WTC11 (cell line): ENCODE measurements at places on chromosomes 16 and 17. TPM values are rescaled to one million over a fixed set of nuclear protein-coding genes. Genes with fewer than 3 reads are reported as not detected.

DNA sequence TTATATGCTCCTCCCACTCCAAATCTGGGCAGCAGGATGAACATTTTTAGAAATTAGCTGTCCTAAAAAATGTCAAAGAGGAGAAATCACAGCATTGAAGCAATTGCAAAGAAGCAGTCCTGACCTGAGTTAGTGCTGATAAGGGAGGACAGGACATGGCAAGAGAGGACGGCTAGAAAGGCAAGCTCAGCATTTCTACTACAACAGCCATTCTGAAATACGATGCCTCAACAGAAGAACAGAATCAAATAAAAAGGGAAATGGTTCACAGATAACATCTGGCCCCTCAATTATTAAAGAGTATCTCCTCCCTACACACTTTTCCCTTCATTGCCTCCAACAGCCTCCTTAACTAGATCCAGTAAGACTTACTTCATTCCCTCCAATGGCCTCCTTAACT is 18.3 kb downstream of the VPS53 start:
- no peak for DNase-seq
- H3K27me3 ChIP-seq, result no peaks in the 10 kb centered on the region

DNA sequence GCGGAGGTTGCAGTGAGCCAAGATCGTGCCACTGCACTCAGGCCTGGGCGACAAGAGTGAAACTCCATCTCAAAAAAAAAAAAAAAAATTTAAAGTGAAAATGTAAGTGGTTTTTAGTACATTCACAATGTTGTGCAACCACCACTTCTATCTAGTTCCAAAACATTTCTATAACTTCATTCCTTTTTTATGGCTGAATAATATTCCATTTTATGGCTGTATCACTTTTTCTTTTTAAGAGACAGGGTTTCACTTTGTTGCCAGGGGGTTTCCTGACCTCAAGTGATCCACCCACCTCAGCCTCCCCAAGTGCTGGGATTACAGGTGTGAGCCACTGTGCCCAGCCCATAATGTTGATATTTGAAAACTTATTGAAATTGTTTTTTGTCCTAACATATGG is 11.7 kb upstream of the CMTM3 start:
- H3K36me3 ChIP-seq, result no peaks in the 10 kb centered on the region
- H3K27me3 ChIP-seq, result no peaks in the 10 kb centered on the region
- DNase-seq, result no peak
- H3K27ac ChIP-seq, result no peak overlapping the region

- peaks cover 5% of the 10 kb centered on the region for H3K4me1 ChIP-seq
- no peak overlapping the region; the same call in 1 of the 2 replicates for H3K27ac ChIP-seq
- H3K36me3 ChIP-seq, result no peaks in the 10 kb centered on the region
- no peak overlapping the region for H3K4me3 ChIP-seq
- no peak for DNase-seq
- H3K27me3 ChIP-seq, result no peaks in the 10 kb centered on the region
Observed at GRCh38 chr17:58313815-58314705, 14.5 kb downstream of the TSPOAP1 start.

GRCh38 chr17:80031691-80032430 is 3.8 kb downstream of the TBC1D16 start:
- peak overlapping the region; percentile 54; the same call in 1 of the 2 replicates for H3K27ac ChIP-seq
- H3K36me3 ChIP-seq, result 0 out of 2 replicates have a peak, but pooled peaks cover 2% of the 10 kb centered on the region
- peaks cover 35% of the 10 kb centered on the region for H3K4me1 ChIP-seq
- no peak for DNase-seq
- no peak overlapping the region for H3K4me3 ChIP-seq

DNA sequence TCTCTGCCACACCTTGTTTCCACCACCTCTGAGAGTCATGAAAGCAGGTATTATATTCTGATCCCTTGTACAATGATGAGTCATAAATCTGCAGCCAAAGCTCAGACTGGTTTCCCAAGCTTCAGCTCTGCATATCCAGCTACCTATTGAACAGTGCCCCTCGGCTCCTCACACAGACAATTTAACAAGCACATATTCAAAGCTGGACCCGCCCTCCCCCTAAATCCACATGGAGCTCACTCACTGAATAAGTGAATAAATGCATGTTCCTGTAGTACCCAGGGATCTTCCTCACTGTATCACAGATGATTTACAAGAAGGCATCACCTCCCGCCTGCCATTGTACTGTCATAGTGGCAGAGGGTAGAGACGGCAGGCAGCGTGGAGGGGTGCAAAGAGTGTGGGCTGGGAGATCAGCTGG is 516.4 kb downstream of the GRIN2A start:
- H3K27me3 ChIP-seq, result 0 out of 2 replicates have a peak, but pooled peaks cover 5% of the 10 kb centered on the region
- no peak overlapping the region for H3K4me3 ChIP-seq
- H3K4me1 ChIP-seq, result peaks cover 36% of the 10 kb centered on the region
- peak overlapping the region; percentile 44 for H3K27ac ChIP-seq
- peaks cover 44% of the 10 kb centered on the region for H3K36me3 ChIP-seq

DNA sequence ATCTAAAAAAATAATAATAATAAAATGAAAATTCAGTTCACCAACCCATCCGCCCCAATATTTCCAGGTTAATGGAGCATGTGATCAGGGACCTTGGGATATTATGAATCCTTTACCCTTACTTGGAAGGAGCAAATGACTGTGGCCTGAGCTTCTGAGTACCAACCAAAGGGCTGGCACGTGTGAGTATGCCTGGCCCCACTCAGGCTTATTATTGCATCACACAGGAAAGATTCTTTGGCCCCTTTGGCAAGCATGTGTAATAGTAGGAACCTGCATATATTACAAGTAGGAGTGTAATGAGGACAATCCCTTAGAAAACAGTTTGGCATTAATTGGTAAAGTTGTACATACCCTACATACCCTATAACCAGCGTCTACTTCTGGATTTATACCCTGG is 7.2 kb upstream of the C17orf78 start:
- no peak for DNase-seq
- H3K4me3 ChIP-seq, result no peak overlapping the region
- no peaks in the 10 kb centered on the region for H3K36me3 ChIP-seq
- H3K27ac ChIP-seq, result no peak overlapping the region
- no peaks in the 10 kb centered on the region for H3K27me3 ChIP-seq

DNA sequence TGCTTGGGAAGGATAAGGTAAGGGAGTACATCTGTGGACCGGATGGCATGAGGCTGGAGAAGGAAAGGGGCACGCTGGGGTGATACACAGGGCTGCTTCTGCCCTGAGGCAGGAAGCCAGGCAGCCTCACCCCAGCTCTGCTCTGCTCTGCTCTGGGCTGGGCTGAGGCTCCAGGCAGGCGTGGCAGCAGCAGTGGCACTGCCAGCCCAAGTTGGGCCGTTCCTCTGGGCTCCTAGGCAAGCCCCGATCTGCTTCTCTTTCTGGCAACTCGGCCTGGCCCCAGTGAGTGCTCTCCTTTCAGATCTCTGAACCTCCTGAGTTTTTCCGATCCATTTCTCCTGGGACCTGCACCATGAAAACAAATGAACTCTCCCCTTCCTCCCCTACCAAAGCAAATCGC is 44.9 kb downstream of the VAC14 start:
- no peaks in the 10 kb centered on the region for H3K27me3 ChIP-seq
- peaks cover 17% of the 10 kb centered on the region for H3K4me1 ChIP-seq
- DNase-seq, result no peak
- no peak overlapping the region for H3K4me3 ChIP-seq
- peaks cover 19% of the 10 kb centered on the region for H3K36me3 ChIP-seq

GRCh38 chr16:65540901-65541300 is 419.0 kb upstream of the CDH11 start:
- no peak for DNase-seq
- no peaks in the 10 kb centered on the region for H3K27me3 ChIP-seq
- H3K36me3 ChIP-seq, result no peaks in the 10 kb centered on the region
- peaks cover 6% of the 10 kb centered on the region for H3K4me1 ChIP-seq
- no peak overlapping the region for H3K27ac ChIP-seq
- H3K4me3 ChIP-seq, result no peak overlapping the region

- peaks cover 10% of the 10 kb centered on the region for H3K36me3 ChIP-seq
- no peaks in the 10 kb centered on the region for H3K4me1 ChIP-seq
- DNase-seq, result no peak
- H3K27me3 ChIP-seq, result peaks cover 7% of the 10 kb centered on the region
- no peak overlapping the region for H3K4me3 ChIP-seq
Observed at GRCh38 chr16:50699326-50700159, 6.1 kb downstream of the NOD2 start.

- H3K4me1 ChIP-seq, result peaks cover 36% of the 10 kb centered on the region
- no peak for DNase-seq
- H3K27me3 ChIP-seq, result peaks cover 92% of the 10 kb centered on the region
Observed at GRCh38 chr17:79811011-79811867, 14.4 kb upstream of the CBX8 start.

- no peaks in the 10 kb centered on the region for H3K36me3 ChIP-seq
- peaks cover 3% of the 10 kb centered on the region for H3K4me1 ChIP-seq
- H3K4me3 ChIP-seq, result no peak overlapping the region
- no peak overlapping the region for H3K27ac ChIP-seq
Observed at GRCh38 chr17:80095844-80096475, 5.4 kb upstream of the GAA start.

GRCh38 chr17:58976541-58976940 is 130.1 kb downstream of the TRIM37 start:
- H3K36me3 ChIP-seq, result no peaks in the 10 kb centered on the region
- DNase-seq, result no peak
- no peaks in the 10 kb centered on the region for H3K27me3 ChIP-seq
- no peak overlapping the region for H3K27ac ChIP-seq
- no peak overlapping the region for H3K4me3 ChIP-seq

DNA sequence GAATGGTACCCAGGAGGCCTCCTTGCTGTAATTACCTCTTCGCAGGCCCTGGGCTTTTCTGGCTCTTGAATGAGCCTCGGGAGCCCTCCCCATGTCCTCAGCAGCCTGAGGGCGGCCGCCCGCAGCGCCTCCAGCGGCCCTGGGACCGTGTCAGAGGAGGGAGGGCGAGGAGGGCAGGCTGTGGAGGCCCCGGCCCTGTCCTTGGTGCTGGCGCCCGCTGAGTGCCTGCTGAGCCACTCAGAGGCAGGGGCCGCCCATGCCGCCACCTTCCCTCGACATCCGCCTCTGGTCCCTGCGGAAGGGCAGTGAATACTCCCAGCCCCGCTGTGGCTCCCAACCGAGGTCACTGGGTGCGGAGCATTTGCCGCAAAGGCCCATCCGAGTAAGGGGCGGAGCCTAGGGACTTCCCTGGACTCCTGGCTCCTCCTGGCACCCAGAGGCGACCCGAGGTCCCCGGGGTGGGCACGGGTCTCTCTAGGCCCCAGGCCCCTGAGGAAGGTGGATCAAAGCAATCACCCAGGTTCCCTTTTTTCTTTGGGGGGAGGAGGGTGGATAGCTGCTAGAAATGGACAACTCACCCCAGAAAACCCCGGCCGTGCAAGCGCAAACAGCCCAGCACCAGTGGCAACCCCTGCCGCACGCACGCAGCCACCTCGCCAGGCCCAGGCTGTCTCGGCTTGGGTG is 2.8 kb downstream of the RBFOX3 start:
- DNase-seq, result peak; percentile 79
- peaks cover 61% of the 10 kb centered on the region for H3K27me3 ChIP-seq
- H3K4me1 ChIP-seq, result peaks cover 12% of the 10 kb centered on the region
- no peaks in the 10 kb centered on the region for H3K36me3 ChIP-seq
- no peak overlapping the region for H3K27ac ChIP-seq
- peak overlapping the region; percentile 22; the same call in 1 of the 2 replicates for H3K4me3 ChIP-seq

- no peaks in the 10 kb centered on the region for H3K4me1 ChIP-seq
- H3K4me3 ChIP-seq, result no peak overlapping the region
- H3K36me3 ChIP-seq, result peaks cover 20% of the 10 kb centered on the region
- H3K27ac ChIP-seq, result no peak overlapping the region
Observed at GRCh38 chr16:31861455-31861854, 12.2 kb upstream of the ZNF267 start.

DNA sequence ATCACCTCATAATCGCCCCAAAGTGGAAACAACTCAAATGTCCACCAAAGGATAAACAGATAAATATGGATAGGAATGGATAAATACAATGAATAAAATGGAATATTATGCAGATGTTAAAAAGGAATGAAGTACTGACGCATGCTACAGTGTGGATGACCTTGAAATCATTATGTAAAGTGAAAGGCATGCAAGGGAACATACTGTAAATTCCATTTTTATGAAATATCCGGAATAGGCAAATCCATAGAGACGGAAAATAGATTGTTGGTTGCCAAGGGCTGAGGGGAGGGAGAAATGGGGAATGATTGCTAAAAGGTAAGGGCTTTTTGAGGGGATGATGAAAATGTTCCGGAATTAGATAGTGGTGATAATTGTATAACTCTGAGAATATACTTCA is 36.0 kb downstream of the STAT5B start:
- no peaks in the 10 kb centered on the region for H3K36me3 ChIP-seq
- peaks cover 8% of the 10 kb centered on the region; the same call in 1 of the 2 replicates for H3K4me1 ChIP-seq
- no peaks in the 10 kb centered on the region for H3K27me3 ChIP-seq
- H3K4me3 ChIP-seq, result no peak overlapping the region
- H3K27ac ChIP-seq, result no peak overlapping the region
- no peak for DNase-seq

- H3K36me3 ChIP-seq, result peaks cover 17% of the 10 kb centered on the region
- H3K27ac ChIP-seq, result peak overlapping the region; percentile 98
- no peaks in the 10 kb centered on the region for H3K27me3 ChIP-seq
- H3K4me3 ChIP-seq, result no peak overlapping the region
- H3K4me1 ChIP-seq, result peaks cover 62% of the 10 kb centered on the region
Observed at GRCh38 chr17:29041571-29041970, 1.4 kb upstream of the PIPOX start.

DNA sequence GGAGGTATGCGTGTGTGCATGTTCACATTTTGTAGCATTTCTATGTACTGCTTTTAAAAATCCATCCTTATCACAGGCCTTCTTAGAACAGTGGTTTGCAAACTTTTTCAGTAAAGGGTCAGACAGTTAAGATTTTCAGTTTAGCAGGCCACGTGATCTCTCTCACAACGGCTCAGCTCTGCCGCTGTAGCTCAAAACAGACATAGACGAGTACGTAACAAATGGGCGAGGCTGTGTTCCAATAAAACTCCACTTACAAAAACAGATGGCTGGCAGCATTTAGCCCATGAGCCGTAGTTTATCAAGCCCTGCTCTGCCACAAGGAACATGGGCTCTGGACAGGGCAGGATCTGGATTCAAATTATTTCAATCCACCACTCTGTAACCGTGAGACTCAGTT is 141.8 kb downstream of the XYLT1 start:
- H3K36me3 ChIP-seq, result peaks cover 2% of the 10 kb centered on the region
- peaks cover 7% of the 10 kb centered on the region for H3K4me1 ChIP-seq
- no peak overlapping the region for H3K27ac ChIP-seq
- H3K4me3 ChIP-seq, result no peak overlapping the region
- no peak for DNase-seq

DNA sequence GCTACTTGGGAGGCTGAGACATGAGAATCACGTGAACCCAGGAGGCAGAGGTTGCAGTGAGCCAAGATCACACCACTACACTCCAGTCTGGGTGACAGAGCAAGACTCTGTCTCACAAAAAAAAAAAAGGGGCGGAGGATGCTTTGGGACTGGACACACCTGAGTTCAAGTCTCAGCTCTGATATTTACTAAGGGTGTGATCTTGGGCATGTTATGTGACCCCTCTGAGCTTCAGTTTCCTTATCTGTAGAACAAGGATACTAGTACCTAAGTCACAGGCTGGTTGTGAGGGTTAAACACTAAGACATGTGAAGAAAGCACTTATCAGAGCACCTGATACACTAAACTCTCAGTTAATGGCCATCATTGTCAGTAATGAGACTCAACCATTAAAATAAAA is 25.9 kb downstream of the HOXB1 start:
- no peak overlapping the region for H3K4me3 ChIP-seq
- H3K36me3 ChIP-seq, result no peaks in the 10 kb centered on the region
- H3K4me1 ChIP-seq, result peaks cover 33% of the 10 kb centered on the region
- DNase-seq, result no peak
- H3K27ac ChIP-seq, result no peak overlapping the region

Gene CALB2
- 1.6 to 2.6 TPM (median 2.5 TPM) in 3 replicates for total RNA-seq

Gene ZNF207
- 188 to 223 TPM (median 201 TPM) in 3 replicates for total RNA-seq

Gene SMIM5
- 0.05 TPM in 1 of 3 replicates, not detected in the others for total RNA-seq

Gene TMEM92
- 9.8 to 10.4 TPM (median 10.3 TPM) in 3 replicates for total RNA-seq

Gene G6PC1
- 0.37 TPM in 1 of 3 replicates, not detected in the others for total RNA-seq

Gene NOTUM
- total RNA-seq, result 1.2 to 1.9 TPM (median 1.7 TPM) in 3 replicates

Gene CORO7
- 36.7 to 45.5 TPM (median 38.6 TPM) in 3 replicates for total RNA-seq

Gene RND2
- 46.9 to 51.8 TPM (median 50.2 TPM) in 3 replicates for total RNA-seq

Gene RNF222
- not detected in 3 replicates for total RNA-seq

Gene CDH16
- not detected in 3 replicates for total RNA-seq

Gene TEX14
- 0.76 to 1.4 TPM (median 1.3 TPM) in 3 replicates for total RNA-seq

Gene SLC46A1
- total RNA-seq, result 5.7 to 6.7 TPM (median 6.6 TPM) in 3 replicates

Gene SPATA2L
- total RNA-seq, result 12.1 to 15.7 TPM (median 14.1 TPM) in 3 replicates
